ENCODE measurements at places on chromosomes 1 and 21.

DNA sequence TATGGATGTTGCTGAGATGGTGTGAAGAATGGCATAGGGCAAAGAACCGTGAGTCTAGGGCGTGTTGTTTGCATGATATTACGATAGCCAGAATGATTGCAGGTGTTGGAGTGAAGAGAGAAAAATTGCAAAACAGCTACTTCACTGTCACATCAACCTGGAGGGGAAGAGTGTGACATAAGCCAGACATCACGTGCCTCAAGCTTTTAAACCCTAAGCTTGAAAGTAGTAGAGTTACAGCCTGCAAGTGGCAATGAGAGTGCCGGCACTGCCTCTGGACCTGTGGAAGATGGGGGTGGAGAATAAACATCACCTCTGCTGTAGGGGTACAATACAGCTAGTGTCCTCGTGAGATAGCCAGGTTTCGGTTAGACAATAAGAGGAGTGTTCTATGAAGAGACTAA, 11.1 kb downstream of the EEIG2 start:
- no peak for DNase-seq

- no peak for DNase-seq
These were observed 8.9 kb upstream of the DYRK1A start for GRCh38 chr21:37357691-37358090.

GRCh38 chr1:208007938-208008342, 97.0 kb upstream of the CD34 start:
- peak; percentile 80 for DNase-seq

DNA sequence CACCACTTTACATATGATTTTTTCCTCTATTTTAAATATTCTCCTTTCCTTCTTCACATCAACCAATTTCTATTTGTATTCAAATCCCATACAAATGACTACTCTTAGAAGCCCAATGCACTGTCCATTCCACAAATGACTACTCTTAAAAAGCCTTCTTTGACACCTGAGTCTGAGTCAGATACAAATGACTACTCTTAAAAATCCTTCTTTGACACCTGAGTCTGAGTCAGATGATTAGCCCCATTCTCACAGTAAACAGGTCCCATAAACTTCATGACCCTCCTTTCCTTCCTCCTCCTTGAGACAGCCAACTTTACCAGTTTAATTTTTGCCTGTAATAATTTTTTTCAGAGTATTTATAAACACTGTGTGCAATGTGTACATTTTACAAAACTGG, 231.3 kb upstream of the USP25 start:
- no peak for DNase-seq

GRCh38 chr1:192527950-192528349, 47.6 kb upstream of the RGS1 start:
- DNase-seq, result no peak

GRCh38 chr1:105386489-105386888, 1636.8 kb downstream of the AMY1C start:
- no peak for DNase-seq

DNA sequence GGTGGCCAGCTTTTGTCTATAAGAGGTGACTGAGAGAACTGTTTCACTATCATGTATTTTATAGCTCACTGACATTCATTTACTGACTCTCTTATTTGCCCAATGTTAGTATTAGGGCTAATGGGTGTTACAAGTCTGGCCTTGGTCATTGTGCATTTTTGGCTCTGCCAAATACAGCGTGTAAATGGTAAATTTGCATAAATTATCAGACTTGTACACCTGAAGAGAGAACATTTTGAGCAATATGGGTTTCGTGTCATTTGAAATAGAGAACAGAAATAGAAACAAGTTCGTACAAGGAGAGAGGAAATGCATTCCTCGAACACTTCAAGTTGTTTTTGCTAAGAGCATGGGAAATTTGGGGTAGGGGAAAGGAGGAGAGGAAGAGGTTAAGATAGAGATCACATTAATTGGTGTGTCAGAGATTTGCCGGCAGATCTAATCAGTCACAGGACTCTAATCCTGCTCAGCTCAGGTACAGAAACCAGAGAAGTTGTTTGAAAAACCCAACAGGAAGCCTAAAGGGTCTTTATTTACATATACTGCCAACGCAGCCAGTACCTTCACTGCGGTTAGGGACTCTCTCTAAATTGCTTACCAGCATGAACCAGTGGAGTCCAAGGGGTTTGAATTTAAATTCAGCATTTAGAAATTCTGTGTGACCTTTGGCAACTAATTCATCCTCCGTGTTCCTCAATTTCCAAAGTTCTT, 261.5 kb downstream of the GPATCH2 start:
- no peak for DNase-seq

DNA sequence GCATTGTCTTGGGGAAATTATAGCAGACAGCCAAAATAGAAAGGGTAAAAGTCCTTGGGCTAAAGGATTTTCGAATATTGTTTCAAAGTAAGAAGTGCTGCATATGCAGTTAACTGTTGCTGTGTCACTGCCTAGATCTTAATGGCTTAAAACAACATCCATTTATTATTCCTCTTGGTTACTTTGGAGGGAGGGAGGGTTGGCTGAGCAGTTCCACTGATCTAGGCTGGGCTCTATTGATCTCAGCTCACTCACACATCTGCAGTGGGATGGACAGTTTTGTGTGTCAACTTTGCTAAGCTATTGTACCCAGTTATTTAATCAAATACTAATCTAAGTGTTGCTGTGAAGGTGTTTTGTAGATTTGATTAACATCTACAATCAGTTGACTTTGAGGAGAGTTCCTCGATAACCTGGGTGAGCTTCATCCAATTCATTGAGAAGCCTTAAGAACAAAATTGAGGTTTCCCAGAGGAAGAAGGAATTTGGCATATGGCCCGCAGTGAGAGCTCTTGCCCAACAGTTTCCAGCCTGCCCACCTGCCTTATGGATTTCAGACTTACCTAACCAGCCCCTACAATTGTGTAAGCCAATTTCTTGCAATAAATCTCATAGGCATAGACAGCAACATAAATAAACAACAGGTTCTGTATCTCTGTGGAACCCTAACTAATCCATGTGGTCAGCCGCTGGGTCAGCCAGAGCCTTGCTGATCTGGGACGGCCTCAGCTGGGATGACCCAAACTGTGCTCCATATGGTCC, 187.3 kb downstream of the AK5 start:
- no peak for DNase-seq

DNA sequence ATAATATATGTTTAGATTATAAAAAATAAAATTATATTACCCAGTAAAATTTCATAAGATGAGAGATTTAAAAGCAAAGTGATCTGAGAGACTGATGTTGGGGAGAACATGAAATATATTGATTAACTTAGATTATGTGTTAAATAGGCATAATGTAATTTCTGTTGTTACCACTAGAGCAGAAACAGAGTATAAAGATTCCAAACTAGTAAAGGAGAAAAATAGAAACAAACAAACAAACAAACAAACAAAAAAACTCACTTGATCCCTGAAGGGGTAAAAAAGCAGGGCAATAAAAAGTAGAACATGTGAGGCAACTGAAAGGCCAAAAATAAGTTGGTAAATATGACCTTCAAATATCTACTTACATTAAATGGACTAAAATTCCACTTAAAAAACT, 640.4 kb upstream of the RGS18 start:
- no peak for DNase-seq

DNA sequence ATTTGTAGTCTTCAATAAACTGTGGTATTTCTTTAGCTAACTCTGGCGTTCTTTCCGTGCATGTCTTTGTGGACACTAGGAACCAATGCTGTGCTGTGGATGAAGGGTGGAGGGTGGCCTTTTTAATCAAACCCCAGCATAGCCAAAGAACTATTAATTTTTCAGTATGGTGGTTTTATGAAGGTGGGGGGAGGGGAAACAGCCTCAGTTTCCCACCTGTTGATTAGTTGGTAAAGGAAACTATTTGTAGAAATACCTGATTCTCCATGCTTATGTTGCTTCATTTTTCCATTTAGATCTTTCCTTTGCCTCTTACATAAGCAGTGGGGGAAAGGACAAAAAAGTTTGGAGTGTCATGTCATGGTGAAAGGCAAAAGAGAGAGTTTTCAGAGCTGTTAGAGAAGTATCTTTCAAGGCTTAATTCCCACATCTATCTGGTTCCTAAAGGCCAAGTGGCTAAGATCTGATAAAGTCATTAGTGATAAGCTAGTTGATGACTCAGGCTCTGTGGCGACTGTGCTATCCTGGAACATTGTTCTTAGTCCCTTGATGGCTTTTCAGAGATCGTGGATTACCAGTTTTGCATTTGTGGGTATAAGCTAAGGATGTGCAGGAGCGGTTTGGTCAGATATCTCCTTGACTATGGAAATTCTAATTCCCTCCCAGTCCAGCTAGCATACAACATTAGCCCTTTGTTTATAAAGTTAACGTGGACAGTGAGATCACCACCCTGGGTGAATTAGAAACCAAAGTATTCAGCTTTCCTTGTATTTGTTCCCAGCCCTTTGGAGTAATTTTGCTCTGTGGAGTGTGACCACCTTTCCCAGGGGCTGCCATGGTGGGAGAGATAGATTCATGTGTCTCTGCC, 8.7 kb upstream of the HAX1 start:
- no peak for DNase-seq

DNA sequence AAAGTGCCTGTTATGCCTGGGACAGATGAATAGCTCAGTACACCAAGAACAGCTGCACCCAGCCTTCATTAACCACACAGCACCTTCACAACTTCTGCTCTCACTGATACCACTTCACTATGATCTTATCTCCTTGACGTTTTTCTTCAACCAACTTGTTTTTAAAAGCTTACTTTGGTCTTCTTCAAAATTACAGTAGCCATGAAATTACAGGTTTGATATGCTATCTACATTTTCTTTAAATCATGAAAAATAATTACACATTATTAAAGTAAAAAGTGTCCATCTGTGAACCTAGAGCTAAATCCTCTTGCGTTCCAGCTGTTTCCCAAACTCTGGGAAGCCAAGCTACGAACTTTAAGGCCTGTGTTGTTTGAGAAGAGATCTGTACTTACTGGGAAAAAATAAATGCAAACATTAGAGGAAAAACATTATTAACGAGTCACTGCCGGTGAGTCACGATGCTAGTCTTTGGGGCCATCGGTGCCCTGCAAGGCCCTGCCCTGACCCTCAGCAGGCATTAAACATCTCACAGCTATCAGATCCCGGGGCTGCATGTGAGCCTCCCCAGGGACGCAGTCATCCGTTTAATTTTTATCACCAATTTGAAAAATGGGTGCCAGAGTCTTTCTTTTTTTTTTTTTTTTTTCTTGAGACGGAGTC, 56.3 kb upstream of the GPR153 start:
- DNase-seq, result no peak

DNA sequence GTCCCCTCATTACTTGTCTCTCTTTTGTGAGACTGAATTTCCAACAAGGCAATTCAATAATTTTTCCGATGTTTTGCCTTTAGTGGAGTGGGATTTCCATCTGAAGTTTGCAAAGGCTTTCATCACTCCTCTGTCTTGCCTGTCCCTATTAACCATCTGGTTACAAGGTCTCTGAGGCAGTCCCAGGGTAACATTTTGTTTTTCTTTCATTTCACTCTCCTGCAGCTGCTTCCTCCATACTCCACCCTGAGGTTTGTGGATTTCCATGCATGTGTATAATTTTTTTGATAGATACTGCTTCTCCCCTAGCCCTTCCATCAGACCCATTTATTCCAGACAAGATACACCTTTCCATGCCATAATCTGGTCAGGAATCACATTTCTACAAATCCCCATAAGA, 366.8 kb downstream of the PTBP2 start:
- DNase-seq, result no peak

GRCh38 chr1:22107126-22107525, 35.8 kb downstream of the WNT4 start:
- DNase-seq, result peak; percentile 34

GRCh38 chr1:54610601-54611580, 12.4 kb downstream of the FAM151A start:
- no peak for DNase-seq

GRCh38 chr1:213303286-213303685, 252.2 kb downstream of the RPS6KC1 start:
- DNase-seq, result peak; percentile 64

GRCh38 chr1:231936983-231937775, 310.6 kb downstream of the DISC1 start:
- DNase-seq, result no peak

DNA sequence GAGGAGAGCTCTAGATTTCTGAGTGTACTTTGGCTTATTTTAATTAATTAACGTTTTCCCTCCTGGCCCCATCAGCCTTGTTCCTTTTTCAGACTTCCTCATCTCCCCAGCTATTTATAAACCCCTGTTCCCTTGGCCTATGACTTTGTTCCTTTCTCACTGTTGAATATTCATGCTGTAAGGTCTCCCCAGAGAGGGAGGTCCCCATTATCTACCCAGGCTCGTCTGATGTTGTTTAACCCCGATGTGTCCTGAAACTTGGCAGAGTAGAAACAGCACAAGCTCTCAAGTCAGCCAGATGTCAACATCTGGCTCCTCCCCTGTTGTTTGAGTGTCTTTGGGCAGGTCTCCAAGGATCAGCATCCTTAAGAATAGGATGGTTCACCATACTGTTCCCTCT, 153.6 kb downstream of the HIVEP3 start:
- DNase-seq, result no peak

- no peak for DNase-seq
These were observed 3.8 kb downstream of the LRRC3 start for GRCh38 chr21:44458971-44459711.

GRCh38 chr1:116532671-116533428, 38.0 kb downstream of the CD58 start:
- no peak for DNase-seq

- peak; percentile 19 for DNase-seq
These were observed 4.5 kb downstream of the C1orf232 start for GRCh38 chr1:26164036-26164860.

DNA sequence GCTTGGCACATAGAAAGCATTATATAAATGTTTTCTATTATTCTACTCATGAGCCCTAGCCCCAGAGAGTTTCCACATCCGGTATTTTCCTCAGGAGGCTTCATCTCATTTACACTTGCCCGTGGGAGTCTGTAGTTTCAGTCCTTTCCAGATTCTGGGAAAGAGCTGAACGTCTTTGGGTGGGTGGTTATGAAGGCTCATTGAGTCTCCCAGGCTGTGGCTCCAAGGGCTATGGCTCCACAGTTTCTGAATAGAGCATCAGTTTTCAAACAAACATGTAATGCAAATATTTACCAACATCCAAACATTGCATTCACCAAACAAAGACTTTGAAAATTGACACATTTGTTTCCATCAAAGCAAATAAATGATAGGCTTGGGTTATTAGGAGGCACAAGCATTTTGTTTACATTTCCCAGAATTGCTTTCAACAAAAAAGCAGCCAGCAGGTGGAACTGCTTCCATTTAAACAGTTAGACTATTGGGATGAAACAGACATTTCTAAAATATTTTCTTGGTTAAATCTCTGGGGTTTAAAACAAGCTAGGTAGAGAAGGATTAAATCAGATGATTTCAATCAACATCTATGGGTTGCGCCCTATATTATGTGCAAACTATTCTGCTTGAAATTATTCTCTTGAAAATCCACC, 1.3 kb upstream of the LEMD1 start:
- DNase-seq, result no peak

- no peak for DNase-seq
These were observed 1044.1 kb upstream of the B3GALT2 start for GRCh38 chr1:194230351-194231144.

DNA sequence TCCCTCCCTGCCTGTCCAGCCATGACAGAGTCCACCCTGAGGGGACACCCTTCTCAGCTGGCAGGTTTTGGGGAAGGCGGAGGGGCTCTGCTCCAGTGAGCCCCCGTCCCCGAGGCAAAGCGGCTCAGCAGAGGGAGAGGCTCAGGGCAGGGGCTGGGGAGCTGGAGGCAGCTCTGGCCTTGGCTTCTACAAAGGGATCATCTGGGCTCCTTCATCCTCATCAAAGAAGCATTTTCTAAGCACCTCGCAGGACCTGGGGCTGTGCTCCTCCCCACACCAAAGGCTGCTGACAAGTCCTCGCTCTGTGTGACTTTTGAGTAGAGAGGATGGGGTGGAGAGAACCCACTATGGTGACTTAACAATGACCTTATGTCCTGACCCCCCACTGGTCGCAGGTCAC, 21.0 kb upstream of the CLSTN1 start:
- DNase-seq, result no peak

Measured in fibroblast of skin of abdomen (primary cell).